ENCODE measurements at places on chromosomes 12 and 14. TPM values are rescaled to one million over a fixed set of nuclear protein-coding genes. Genes with fewer than 3 reads are reported as not detected.

Gene KCNH3
- 0.03 TPM for polyA plus RNA-seq

Gene JAG2
- polyA plus RNA-seq: 0.22 TPM

Gene RASAL1
- not detected for polyA plus RNA-seq

Gene ZNF384
- 55.3 TPM for polyA plus RNA-seq

Data from HepG2 (cell line).